Smooth muscle cell of trachea (primary cell): ENCODE measurements at places on chromosomes 11 and 22. TPM values are rescaled to one million over a fixed set of nuclear protein-coding genes. Genes with fewer than 3 reads are reported as not detected.

Gene SEPTIN5
- 9.6 and 39.7 TPM in 2 replicates for total RNA-seq

Gene MPZL3
- 0.17 and 0.29 TPM in 2 replicates for total RNA-seq

Gene OR4A47
- not detected in 2 replicates for total RNA-seq

Gene OR4C12
- total RNA-seq, result not detected in 2 replicates

Gene BTG4
- total RNA-seq, result not detected in 2 replicates

Gene PANX2
- total RNA-seq, result 0.17 and 0.29 TPM in 2 replicates

Gene C11orf65
- 1.8 and 2.3 TPM in 2 replicates for total RNA-seq
